ENCODE measurements at places on chromosomes 6 and 20. TPM values are rescaled to one million over a fixed set of nuclear protein-coding genes. Genes with fewer than 3 reads are reported as not detected.
A peak's percentile ranks its signal among the peaks of the same experiment; 100 is the strongest.

The HLA-DRB5 gene
- total RNA-seq = 19.5 TPM

The DDAH2 gene
- 27.6 TPM for total RNA-seq

The COL21A1 gene
- total RNA-seq = 23.2 TPM

The FGD2 gene
- total RNA-seq = 8.0 TPM

The HEY2 gene
- 66.8 TPM for total RNA-seq

The PRSS16 gene
- total RNA-seq = not detected

The CDSN gene
- not detected for total RNA-seq

The ETV7 gene
- total RNA-seq = 0.15 TPM

The SYS1 gene
- 22.6 TPM for total RNA-seq

The SLC22A2 gene
- total RNA-seq = not detected

GRCh38 chr6:128129679-128130078 lies 228.8 kb upstream of the THEMIS start:
- no peak for DNase-seq

DNA sequence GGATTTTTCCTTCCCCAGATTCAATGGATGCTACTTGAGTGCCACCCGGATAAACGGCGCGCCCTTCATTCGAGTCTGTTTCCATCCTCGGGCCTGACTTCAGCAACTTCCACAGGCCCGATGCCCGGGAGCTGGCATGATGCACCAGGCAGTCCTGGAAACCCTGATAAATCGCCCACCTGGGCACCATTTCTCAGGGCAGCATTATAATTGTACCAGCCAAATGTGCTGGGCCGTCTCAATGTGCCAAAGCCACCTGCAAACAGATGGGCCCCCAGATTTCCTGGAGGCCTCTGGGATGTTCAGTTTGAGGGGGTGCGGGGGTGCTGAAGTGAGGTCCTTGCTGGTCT lies 65.8 kb downstream of the NOL4L start:
- no peak for DNase-seq

DNA sequence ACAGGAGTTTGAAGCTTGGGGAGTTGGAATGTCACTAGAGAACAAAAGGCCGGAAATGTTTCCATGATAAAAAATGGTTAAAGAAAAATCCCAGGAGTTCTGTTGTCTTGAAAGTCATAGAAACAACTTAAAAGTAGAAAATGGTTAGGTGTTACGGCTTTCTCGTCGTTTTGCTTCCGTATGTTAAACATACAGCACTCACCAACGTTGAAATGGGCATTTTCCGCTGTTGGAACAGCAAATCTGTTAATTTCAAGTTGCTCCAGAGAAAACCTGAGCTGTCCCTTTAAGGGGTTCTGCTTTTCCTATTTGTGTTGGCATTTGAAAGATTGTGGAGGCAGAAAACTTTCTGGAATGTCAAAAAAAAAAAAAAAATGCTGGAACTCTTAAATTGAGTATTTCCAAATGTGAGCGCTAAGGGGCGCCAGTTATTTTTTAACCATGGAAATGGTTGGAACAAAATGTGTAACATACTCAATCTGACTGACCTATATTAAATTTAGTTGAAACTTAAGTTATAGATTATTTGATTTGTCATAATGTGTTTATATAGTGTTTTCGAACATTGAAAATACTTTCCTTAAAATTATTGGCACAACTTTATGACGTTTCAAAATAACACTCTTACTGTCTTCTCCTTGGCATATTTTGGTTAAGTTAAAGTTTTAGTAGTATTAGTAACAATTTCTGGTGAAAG lies 2.2 kb downstream of the QKI start:
- no peak for DNase-seq

GRCh38 chr6:33589731-33590530 lies 9.9 kb upstream of the BAK1 start:
- peak; percentile 64 for DNase-seq

DNA sequence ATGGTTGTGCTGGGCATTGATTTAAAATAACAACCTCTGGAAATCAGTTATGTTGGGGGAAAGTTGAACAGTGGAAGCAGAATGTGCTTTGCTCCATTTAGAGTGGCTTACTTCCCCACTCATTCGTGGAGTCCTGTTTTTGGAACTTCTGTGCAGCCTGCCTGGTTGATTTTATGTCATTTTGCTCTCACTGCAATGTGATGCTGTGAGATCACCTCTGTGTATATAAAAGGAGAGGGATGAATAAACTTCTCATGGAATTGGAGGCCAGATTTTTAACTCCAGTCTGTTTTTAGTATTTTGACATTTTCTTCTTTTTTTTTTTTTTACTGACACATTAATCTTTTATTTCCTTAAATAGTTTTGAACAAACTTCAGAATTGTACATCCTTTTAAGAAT lies 139.0 kb downstream of the FNDC1 start:
- no peak for DNase-seq

DNA sequence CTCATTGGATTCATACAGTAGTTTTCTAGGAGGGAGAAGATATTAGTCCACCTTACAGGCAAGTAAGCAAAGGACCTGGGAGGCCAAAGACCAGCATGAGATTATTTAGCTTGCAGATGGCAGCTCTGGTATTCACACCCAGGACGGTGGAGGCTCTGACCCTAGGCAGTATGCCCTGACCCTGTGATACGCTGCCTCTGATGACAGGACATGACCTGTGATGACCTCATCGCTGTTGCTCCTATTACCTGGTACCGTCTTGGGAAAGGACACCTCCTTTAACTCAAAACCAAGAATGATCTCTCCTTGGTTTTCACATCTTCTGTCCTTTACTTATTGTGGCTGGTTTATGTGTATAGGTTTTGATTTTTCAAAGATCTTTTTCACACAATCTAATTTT lies 298.6 kb downstream of the CLIC5 start:
- no peak for DNase-seq

GRCh38 chr20:6855796-6856195 lies 88.3 kb downstream of the BMP2 start:
- DNase-seq = no peak

DNA sequence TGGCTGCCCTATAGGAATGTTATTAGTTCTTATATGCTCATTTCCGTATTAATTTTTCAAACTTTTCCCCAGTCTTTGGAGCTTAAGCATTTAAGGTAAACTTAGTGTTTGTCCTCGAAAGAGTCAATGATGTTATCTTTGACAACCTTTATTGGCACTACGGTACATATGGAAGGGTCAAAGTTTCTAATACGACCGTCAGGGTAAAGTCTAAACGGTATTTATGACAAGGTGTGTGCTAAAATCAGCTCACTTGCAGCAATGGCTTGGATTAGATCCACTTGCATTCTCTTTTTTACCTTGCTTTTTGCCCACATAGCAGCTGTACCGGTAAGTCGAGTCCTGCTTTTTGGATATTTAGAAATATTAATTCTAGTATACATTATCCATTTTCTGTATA lies at the start of gene MEP1A:
MEP1A (plus strand) TSS at position 252 of the 400 bp plus-strand sequence; CDS start at position 262, 10 bp downstream.
- DNase-seq = no peak

DNA sequence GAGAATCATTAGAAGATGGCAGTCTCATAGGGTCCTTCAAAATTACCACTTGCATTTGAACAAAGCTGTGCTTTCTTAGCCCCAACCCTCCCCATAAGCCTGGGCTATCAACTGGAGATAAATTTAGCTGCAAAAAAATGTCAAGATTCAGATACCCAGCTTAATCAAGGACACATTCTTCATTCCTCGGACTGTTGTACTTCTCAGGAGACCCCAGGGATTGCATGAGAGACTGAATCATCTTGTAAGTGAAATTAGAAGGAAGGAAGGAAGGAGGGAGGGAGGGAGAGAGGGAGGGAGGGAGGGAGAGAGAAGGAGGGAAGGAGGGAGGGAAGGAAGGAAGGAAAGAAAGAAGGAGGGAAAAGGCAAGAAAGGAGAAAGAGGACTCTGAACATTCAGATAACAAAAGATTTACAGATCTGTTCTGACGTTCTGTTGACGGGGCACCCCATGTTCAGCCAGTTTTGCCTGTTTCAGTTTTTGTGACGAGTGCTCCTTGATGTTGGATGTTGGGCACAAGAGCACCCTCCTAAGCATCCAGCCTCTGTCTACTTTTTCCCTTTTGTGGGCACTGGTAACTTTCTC lies 498.7 kb downstream of the PREX1 start:
- no peak for DNase-seq

DNA sequence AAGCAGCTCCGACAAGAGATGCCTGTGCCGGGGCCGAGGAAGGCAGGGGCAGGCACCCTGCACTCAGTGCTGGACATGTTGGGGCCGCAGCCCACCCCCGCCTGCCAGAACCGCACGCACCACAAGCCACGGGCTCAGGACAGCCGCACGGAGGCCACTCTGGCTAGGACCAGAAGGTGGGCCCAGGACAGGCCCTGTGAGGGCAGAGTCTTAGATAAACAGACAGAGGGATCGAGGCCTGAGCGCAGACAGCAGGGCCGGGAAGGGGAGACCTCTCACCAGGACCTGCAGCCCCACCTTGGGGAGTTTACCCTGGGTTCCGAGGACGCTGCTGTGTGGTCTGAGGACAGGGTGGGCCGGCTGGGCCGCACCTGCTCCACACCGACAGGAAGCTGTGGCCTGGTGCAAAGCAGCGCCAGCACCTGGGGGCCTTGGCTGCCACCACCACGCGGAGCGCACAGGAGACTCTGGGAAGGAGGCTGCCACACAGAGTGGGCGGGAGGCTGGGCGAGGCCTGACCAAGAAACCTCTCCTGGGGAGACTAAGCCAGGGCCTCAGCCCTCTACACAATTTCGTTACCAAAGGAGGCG lies 32.0 kb downstream of the KCNQ2 start:
- no peak for DNase-seq

- DNase-seq = no peak
Observed at GRCh38 chr6:96907498-96907897, 9.8 kb upstream of the NDUFAF4 start.

DNA sequence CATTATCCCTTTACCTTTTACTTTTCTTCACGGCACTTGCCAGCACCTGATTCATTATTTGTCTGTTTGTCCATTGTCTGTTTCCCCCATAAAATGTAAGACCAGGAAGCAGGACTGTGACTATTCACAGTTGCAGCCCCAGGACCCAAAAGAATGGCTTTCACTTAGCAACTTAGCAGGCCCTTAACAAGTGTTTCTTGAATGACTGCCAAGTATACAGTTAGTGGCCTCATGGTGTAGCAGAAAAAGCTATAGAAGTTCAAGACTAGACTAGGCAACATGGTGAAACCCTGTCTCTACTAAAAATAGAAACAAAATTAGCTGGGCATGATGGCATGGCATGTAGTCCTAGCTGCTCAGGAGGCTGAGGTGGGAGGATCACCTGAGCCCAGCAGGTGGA lies 4.3 kb downstream of the SLC26A8 start:
- DNase-seq = no peak

DNA sequence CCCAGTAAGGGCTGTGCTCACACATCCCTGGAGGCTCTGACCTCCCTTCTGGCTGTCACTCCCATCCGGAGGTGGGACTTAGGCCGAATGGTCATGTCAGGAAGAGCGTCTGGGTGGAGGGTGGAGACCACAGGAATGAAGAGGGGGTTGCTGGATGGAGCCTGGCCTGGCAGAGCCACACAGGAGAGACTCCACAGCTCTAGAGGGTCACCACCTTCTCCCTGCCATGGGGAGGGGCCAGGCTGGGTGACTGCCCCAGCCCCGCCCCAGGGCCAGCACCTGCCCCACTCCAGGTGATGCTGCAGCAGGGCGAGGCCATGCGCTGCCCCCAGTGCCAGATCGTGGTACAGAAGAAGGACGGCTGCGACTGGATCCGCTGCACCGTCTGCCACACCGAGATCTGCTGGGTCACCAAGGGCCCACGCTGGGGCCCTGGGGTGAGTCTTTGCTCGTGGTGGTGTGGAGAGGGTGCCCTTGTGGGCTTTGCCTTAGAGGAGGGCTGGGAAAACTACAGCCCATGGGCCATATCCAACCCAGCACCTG lies 20.6 kb downstream of the RBCK1 start:
- DNase-seq = no peak

DNA sequence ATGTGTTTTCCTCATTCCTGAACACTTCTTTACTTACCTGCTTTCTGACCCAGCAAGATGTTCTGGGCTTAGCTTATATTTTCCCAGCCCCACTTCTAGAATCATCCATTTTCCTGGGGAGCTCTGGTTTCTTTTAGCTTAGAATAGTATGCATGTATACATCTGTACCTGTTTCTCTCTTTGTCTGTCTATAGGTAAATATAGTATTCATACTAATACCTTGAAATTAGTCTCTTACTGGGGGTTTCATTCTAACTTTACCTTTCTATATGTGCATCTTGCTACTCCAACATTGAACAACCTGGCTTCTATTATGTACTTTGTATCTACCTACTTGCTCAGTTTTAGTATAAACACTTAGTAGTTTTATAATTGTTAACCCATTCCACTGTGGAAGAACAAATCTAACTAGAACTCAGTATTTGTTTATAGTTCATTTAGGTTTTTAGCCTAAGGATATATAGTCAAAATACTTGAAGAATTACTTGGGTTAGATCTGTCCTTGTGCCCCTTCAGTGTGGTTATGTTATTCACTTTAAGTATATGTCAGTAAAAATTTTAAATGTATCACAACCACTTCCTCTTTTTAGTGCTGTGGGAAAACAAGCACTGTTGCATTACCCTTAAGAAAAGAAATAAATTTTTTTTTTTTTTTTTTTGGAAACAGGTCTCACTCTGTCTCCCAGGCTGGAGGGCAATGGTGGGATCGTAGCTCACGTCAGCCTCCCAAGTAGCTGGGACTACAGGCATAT lies 54.0 kb downstream of the ASXL1 start:
- no peak for DNase-seq

DNA sequence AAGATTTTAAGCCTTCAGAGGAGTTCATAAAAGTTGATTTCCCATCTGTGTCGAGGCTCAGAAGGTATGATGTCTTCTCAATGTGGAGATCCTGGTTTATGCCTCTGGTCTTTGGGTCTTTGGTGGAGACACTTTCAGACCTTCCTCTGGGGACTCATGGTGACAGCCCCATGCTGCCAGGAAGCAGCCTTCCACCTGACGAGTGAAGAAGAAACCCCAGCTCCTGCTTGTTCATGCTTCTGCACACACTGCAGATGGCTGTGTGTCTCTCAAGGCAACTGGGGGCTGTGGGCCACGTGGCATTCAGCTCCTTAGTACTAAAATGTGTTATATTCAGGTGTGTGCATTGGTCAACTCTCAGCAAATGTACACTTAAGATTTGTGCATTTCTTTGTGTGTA lies 4.9 kb upstream of the SCP2D1 start:
- no peak for DNase-seq

DNA sequence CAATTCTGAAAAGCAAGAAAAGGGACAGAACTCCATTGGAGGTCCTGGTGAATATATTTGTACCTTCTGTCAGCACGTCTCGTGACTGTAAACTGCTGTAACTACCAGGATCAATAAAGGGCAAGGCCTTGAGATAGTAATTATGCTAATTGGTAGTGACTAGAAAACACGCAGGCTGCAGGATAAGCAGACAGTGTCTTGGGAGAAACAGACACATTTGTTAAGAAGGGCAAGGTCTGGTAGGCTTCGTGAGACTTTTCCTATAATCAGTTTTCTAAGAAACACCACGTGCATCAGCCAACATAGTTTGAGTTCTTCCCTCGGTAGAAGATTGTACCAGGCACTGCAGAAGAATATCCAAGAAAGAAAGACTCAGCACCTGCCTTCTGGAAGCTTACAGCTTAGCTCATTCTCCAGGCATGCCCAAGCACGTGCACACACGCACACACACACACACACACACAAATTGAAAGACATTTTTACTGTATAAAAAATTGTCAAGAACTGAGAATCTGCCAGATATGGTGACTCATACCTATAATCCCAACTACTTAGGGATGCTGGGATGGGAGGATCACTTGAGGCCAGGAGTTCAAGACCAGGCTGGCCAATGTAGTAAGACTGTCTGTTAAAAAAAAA lies 167.0 kb upstream of the SASH1 start:
- no peak for DNase-seq

GRCh38 chr20:13515291-13515690 lies 123.4 kb downstream of the TASP1 start:
- no peak for DNase-seq

All from left ventricle myocardium superior (tissue), 1 donor.